ENCODE measurements at places on chromosomes 6 and 20. TPM values are rescaled to one million over a fixed set of nuclear protein-coding genes. Genes with fewer than 3 reads are reported as not detected.

Gene DUSP22
- polyA plus RNA-seq = 5.5 TPM

DNA sequence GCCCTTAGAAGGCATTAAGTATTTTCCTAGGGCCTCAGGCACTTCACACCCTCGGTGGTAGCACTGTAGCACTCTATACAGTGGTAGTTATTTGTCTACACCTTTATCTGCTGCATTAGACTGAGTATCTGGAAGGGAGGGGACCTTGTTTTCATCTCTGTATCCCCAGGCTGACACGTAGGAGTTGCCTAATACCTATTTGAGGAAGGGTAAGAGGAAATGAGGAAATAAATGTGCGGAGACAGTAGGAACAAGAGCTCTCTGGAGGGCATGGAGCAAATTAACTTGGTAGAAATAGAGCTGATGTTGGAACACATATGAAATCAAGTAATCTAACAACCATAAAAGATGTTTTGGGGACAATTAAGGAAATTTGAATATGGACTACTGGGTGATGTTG is 3.9 kb downstream of the CNPY3 start:
- DNase-seq = no peak

DNA sequence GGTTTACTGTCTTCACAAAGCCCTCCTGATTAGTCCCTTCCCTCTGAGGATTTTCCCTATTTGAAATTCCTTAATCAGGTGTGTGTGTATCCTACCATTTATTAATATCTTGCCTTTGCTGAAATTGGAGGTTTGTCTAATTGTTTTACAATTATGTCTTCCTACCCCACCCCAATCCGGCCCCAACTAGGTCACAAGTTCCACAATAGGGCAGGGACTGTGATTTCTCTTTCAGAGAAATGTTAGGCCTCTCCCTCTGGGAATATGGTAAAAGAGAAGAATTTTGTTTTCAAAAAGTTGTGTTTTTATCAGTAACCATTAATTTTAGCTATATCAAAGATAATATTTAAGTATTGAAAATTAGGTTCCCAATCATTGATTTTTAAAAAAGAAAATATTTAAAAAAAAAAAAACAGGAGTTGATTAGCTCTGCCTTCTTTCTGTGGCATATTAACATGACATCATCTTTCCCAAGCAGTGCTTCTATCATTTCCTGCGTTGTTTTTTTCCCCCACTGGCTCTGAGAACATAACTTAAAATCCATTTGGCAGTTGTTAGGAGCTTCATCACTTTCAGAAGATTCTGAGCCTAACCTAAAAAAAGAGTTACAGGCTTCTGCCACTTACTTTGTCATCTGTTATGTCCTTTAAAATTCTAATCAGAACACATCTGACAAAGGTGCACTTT is 36.1 kb downstream of the BLOC1S5 start:
- DNase-seq = peak; percentile 38

DNA sequence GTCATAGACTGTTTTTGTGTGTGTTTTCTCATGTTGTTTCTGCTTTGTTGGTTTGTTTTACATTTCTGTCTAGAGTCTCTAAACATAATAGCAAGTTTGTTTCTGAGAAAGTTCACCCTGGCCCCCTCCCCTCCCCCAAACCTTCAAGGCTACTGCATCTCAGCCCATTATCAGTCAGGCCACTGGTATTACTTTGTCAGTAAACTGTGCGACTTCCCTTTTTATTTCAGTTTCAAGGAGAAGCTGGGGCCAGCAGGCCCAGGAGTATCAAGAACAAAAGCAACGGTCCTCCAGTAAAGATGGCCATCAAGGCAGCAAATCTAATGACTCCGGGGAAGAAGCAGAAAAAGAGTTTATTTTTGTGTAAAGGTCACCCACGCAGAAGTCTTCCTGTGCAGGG is 32.8 kb upstream of the SCGN start:
- no peak for DNase-seq

GRCh38 chr6:145155411-145155810 is 579.9 kb downstream of the EPM2A start:
- peak; percentile 5 for DNase-seq

DNA sequence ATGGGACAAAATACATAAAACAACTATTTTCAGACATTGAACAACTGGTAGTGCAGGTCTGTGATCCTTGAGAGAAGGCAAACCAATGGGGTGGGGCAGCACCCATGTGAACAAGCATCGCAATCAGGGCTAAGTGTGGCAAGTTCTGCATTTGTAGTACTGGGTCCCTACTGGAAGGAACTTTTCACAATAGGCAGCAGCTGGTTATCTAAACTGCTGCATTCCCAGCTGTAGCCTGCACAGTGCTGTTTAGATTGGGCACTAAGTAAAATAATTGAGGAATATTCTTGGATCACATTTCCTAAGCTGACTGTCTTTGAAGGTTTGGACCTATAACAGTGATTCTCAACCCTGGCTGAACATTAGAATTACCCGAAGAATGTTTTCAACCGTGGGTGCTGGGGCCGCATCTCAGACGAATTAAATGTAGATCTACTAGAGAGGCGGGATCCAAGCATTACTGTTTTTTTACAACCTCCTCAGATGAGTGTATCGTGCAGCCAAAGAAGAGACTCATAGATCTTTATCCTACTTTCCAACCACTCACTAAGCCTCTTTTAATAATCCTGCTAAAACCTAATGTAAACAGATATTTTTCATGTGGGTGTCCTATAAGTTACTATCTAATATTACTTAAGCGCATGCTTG is 12.4 kb upstream of the MAP3K4 start:
- DNase-seq = peak; percentile 74

- no peak for DNase-seq
Observed at GRCh38 chr6:12371151-12371550, 81.0 kb downstream of the EDN1 start.

- no peak for DNase-seq
Observed at GRCh38 chr6:159540152-159540551, 152.9 kb downstream of the SOD2 start.

Gene MAP3K5
- polyA plus RNA-seq = 4.9 TPM

Gene MRPS18B
- polyA plus RNA-seq = 51.2 TPM

Gene PNPLA1
- not detected for polyA plus RNA-seq

- DNase-seq = peak; percentile 62
Observed at GRCh38 chr20:63628246-63628975, 1.5 kb upstream of the GMEB2 start.

DNA sequence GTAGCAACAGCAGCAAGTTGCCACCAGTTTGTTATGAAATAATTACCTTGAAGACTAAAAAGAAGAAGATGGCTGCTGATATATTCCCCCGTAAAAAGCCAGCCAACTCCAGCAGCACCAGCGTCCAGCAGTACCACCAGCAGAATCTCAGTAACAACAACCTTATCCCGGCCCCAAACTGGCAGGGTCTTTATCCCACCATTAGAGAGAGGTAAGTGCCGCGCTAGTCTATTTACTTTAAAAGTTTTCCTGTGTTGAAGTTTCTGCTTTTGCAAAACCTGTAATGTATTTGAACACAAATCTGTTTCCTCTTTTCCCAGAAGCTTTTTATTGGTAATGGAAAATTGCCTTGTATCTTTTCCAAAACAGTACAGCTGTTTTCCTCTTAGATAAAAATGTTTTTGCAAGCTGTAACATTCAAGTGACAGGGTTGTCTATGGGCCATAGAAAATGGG is 725 bp downstream of the BTBD3 start:
- DNase-seq = no peak

GRCh38 chr20:19934792-19935491 is 82.2 kb upstream of the NAA20 start:
- no peak for DNase-seq

Gene COL11A2
- polyA plus RNA-seq = 0.38 TPM

- peak; percentile 85 for DNase-seq
Observed at GRCh38 chr6:152723398-152723797, 25.7 kb downstream of the MYCT1 start.

- DNase-seq = no peak
Observed at GRCh38 chr6:57205550-57206328, 16.4 kb downstream of the RAB23 start.

Gene SLC4A11
- polyA plus RNA-seq = 0.95 TPM

Gene ETV7
- 0.19 TPM for polyA plus RNA-seq

- no peak for DNase-seq
Observed at GRCh38 chr6:105785066-105785811, 300.9 kb upstream of the PRDM1 start.

DNA sequence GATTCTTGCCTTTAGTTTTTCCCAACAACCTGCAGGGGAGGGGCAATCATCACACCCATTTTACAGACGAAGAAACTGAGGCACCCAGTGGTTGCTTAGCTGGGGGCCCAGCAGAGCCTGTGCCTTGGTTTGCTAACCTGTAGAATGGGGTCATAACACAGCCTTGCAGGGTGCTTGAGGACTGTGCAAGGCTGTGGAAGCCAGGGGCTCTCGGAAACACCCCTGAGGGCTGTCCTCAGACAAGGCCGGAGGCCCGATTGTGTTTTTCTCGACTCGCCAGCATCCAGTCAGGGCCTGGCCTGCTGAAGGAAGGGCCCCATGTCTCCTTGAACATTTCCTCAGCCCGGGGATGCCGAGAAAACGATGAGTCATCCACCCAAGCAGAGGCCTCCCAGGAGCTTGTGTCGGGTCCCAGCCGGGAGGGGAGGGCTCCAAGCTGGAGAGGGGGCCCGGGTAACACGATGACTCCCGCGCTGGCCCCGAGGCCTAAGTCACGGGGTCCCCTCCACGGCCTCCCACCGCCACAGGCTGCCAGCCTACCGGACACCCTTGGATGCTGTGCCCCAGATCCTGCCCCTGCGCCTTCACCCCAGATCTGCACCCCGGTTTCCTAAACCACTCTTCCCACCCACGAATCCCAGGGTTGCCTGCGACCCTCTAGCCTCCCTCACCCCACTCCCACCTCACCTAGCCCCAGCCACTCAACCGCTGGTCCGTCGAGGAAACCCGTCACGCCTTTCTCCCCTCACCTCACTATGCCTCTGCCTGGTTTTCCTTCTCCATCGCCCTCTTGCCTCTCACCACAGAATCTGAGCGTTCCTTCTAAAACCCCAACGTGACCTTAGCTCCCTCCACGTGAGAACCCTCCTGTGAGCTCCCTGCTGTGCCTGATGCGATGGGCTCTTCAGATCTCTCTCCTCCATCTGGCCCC is 10.6 kb downstream of the NOL4L start:
- DNase-seq = peak; percentile 88

DNA sequence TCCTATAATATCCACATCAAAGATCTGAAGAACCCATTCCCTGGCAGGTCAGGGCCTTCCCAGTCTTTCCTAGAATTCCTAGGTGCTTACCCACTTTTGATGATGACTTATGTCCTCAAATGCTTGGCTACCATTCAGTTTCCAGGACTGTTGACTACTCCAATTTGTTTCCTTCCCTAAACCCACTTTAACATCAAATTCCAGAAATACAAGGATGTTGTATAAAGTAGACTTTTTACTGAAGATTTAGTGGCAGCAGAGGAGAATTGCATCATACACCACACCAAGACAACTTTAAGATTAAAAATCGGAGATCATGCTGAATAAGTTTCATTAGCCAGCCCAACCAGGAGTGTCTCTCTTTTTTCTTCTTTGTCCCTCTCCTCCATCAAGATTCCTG is 203.3 kb upstream of the LAMP5 start:
- DNase-seq = peak; percentile 24

- DNase-seq = no peak
Observed at GRCh38 chr6:39330057-39330456, 7.6 kb upstream of the KCNK16 start.

DNA sequence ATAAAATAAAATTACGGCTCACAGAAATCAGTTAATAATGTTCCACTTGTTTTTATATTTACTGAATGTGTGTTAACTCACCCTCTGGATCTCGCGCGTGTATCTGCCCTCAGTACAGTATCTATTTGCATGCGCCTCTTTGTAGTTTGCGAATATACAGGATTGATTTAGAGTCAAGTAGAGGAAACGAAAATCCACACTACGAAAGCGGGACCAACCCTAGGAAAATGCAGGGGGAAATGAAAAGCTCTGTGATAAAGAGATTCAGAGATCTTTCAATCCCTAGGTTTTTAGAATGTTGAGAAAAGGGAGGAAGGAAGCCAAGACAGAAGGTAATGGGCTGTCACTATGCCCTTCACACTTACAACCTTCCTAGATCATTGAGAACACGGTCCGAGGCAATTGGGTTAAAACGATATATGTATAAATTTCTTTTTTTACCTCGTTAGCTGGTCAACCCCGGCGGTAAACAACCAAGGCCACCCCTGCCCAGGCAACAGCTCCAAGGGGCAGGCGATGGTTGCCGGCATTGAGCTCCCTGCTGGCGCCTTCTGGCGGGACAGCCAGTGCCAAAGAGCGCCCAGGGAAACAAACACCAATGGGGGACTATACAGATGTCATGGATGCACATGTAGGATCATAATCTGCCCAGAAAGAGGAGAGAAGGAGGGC is 792 bp upstream of the FUT9 start:
- DNase-seq = no peak

- DNase-seq = no peak
Observed at GRCh38 chr20:2142649-2143048, 41.0 kb downstream of the STK35 start.

Gene TRAPPC3L
- polyA plus RNA-seq = not detected

DNA sequence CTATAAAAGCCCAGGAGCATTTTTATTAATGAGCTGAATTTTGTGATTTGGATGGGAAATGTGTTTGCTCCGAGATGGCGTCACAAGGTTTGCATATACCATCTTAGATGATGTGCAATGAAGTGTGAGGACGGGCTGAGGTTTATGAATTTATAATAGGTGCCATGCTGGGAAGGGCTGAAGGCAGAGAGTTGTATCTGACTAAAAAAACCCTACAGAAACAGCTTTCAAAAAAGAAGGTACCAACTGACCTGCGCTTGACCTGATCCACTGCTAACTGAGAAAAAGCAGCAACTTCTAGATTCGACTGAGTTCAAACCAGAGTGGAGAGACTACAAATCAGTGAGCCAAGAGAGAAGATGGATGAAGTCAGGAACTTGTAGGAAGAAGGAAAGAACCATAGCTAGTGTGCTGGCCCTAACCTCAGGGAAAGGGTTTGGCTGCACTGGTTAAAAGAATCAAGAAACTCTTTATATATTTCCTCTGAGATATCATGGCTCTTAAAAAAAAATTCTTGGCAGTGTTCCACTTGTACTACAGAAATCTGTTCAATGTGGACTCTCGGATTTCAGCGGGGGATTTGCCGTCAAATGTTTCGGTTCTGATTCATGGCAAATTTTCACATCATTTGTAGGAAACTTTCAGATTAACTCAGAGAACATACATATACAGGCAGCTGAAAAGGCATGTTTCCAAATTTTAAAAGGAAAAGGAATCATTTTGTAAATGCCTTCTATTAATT is 56.5 kb upstream of the HDGFL1 start:
- peak; percentile 86 for DNase-seq

GRCh38 chr6:148332088-148332487 is 10.6 kb upstream of the SASH1 start:
- no peak for DNase-seq

GRCh38 chr6:48311301-48311700 is 200.3 kb upstream of the PTCHD4 start:
- DNase-seq = no peak

Gene CST4
- not detected for polyA plus RNA-seq

Gene MDFI
- 0.36 TPM for polyA plus RNA-seq

Gene POLR1H
- polyA plus RNA-seq = 24.6 TPM

- DNase-seq = no peak
Observed at GRCh38 chr6:117169064-117169665, 96.2 kb upstream of the VGLL2 start.

GRCh38 chr20:36929290-36929689 is 22.2 kb downstream of the SAMHD1 start:
- peak; percentile 69 for DNase-seq

- peak; percentile 95 for DNase-seq
Observed at GRCh38 chr6:163457637-163458561, 43.4 kb downstream of the QKI start.

Gene RUNX2
- polyA plus RNA-seq = 4.7 TPM

Data from IMR-90 (cell line).